ENCODE measurements at places on chromosomes 12 and 14.
A peak's percentile ranks its signal among the peaks of the same experiment; 100 is the strongest.

DNA sequence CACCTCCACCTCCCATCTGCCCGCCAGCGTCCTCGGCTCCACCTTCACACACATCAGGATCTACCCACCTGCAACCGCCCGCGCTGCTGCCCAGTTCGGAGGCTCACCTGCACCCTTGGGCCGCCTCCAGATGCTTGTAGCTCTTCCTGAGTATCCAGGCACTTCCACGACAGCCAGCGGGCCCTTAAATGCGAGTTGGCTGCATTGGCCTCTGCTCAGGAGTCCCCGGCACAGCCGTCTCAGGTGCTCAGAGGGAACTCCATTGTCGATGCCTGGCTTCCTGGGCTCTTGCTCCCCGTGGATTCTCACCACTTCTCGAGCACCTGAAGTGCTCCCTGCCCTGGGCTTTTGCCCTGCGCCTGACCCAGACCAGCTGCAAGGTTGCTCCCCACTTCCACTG, 21.9 kb upstream of the CDCA4 start:
- no peak for DNase-seq

DNA sequence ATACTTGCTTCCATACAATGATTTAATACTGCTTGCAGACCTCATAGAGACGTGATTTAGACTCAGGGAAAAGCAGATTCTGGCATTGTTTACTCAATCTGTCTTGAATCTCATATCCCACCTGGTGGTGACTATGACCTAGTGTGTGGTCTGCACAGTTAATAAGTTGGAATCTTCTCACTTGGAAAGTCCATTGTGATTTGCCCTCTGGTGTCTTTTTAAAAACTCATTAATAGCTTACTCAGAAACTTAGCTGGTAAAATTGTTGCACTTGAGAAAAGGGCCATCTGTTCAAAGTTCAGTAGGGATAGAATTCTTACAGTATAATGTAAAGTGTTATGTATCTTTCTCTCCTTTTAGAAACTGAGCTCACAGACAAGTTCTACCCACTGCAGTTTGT, 106.0 kb downstream of the PELI2 start:
- DNase-seq, result no peak

GRCh38 chr14:59543873-59544272, 32.7 kb downstream of the CCDC175 start:
- DNase-seq, result no peak

DNA sequence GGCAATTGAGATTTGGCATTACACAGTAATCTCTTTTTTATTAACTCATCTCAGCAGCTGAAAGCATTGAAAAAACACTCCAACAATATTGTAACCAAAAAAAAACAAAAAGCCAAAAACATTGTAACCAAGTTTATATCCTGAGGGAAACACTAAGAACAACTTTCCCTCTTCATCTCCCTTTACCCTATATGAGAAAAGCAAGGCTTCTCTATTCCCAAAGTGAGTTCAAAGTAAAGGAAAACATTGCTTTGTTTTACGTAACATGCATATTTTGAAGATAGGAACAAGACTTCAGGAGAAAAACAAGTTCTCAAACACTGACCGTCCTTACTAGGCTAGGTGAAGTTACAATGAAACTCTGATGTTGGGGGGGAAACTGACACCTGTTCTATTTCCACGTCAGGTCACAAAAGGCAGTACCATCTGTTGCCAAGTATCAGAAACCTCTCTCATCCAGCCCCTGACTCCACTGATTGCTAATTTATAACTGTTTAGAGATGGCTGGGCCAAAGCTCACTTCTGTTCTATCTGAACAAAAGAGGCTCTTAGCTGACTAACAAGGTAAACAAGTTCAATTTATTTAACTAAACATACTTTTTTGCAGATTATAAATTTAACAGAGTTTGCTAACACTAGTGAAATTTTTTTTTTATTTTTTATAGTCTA, 67.9 kb upstream of the PLXNC1 start:
- no peak for DNase-seq

- DNase-seq, result no peak
Measured at GRCh38 chr12:60257063-60257462, 661.2 kb downstream of the SLC16A7 start.

- DNase-seq, result no peak
Measured at GRCh38 chr14:77037215-77037937, 8.9 kb upstream of the IRF2BPL start.

GRCh38 chr14:24958271-24958670, 91.7 kb downstream of the STXBP6 start:
- DNase-seq, result no peak

DNA sequence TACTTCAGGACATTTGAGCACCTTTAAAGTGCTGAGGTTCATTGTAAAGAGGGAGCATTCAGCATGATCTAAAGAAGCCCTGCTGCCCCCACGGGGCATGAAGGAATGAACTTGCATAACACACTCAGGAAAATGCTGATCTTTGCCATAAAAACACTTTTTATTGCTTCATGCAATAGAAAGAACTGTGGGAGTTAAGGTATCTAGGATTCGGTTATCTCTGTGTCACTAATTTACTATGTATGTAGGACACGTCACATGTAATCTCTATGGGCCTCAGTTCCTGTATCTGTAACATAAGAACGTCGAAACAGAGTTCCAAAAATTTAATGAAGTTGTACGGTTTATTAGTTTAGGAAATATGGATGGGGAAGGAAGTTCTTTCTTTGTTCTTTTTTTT, 33.0 kb downstream of the BTBD7 start:
- DNase-seq, result no peak

- DNase-seq, result no peak
Measured at GRCh38 chr14:81465507-81466228, 65.5 kb upstream of the STON2 start.

DNA sequence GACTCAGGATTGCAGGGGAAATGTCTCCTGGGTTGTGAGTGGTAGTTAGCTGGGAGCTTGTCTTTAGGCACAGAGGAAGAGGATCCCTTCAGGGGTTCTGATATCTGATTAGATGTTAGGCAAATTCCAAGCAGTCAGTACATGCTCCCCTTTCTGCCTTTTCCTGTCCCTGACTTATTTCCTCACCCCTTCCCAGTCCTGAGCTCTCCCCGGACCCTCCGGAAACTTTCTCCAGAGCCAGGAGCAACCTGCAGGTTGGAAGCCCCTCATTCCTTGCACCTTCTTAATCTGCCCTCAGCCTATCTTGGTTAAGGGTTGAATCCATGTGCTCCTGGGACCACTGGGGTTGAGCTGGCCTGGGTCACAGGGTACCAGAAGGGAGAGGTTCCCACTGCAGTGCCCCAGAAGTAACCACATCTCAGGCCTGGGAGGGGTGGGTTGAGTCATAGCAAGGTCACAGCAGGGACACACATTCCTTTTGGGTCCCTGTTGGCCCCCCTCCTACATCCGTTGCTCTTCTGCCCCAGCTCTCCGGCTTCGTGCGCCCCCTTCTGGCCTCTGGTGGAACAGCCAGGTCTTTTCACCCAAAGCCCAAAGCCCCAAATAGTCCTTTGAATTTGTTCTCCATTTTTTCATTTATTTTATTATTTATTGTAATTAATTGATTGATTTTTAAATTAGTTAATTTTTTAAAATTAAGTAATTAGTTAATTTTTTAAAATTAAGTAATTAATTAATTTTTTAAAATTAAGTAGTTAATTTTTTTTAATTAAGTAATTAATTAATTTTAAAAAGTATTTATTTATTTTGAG, 1.8 kb downstream of the IGFBP6 start:
- peak; percentile 80 for DNase-seq

DNA sequence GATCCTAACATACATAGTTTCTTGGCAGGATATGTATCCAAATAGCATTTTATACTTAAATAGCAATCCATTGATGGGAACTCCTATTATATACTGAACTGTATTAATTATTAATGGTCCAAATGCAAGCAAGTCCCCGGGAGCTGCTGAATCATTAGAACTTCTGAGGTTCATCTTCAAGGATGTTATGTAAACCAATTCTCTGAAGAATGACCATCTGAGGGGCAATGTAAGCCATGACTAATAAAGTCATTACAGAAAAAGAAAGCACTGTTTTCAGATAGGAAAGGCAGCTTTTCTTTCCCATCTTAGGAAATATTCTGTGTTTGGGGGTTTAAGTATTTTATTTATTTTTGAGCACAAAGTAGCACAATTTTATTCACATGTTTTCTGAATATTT, 166.1 kb upstream of the SLC16A7 start:
- no peak for DNase-seq

- no peak for DNase-seq
Measured at GRCh38 chr14:101973356-101973755, 9.0 kb downstream of the DYNC1H1 start.

DNA sequence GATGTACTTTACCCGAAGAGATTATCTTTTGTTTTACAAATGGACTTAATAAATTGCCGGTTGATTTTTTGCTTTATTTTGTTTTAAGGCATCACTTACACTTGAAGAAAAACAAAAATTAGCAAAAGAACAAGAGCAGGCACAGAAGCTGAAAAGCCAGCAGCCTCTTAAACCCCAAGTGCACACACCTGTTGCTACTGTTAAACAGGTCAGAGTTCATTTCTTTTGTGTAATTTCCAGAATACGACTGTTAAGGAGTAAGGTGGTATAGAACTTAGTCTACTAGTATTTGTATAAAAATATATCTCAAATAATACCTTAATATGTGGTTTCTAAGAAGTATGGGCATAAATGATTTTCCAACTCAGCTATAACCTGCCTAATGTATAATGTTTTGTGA, 19.6 kb upstream of the SLC17A8 start:
- no peak for DNase-seq

- DNase-seq, result no peak
Measured at GRCh38 chr14:100307766-100308426, 1.7 kb upstream of the SLC25A29 start.

DNA sequence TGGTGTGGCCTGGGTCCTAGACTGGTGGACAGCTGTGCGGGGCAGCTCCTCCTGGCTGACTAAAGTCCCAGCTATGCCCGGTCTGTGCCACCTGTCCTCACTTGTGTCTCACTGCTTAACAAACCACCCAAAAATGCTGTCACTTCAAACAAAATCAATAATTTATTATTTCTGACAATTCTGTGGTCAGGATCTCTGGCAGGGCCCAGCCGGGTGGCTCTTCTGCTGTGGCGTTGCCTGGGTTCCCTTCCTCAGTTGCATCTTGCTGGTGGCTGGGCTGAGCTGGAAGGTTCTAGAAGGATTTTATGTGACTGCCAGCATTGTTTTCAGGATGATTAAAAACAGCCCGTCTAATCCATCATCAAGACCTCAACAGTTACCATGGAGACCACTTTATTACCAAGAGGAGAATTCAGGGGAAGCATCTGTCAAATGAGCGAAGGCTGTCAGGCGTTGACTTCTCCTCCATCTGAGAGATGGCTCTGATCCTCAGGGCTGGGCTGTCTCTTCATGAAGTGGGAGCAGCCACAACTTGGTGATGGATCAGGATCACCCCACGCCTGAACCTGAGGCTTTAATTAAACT, 280.6 kb upstream of the SFSWAP start:
- no peak for DNase-seq

GRCh38 chr14:105180592-105181548, at the start of gene NUDT14:
TSS of gene NUDT14 (minus strand) at chr14:105181312. CDS start at chr14:105181209, 103 bp downstream.
- peak; percentile 81 for DNase-seq

- no peak for DNase-seq
Measured at GRCh38 chr14:93764211-93764659, 24.1 kb downstream of the PRIMA1 start.

GRCh38 chr12:29907461-29907860, 123.7 kb upstream of the TMTC1 start:
- no peak for DNase-seq
